Aorta (tissue), 5 donors: ENCODE measurements at places on chromosomes 6 and 20.

DNA sequence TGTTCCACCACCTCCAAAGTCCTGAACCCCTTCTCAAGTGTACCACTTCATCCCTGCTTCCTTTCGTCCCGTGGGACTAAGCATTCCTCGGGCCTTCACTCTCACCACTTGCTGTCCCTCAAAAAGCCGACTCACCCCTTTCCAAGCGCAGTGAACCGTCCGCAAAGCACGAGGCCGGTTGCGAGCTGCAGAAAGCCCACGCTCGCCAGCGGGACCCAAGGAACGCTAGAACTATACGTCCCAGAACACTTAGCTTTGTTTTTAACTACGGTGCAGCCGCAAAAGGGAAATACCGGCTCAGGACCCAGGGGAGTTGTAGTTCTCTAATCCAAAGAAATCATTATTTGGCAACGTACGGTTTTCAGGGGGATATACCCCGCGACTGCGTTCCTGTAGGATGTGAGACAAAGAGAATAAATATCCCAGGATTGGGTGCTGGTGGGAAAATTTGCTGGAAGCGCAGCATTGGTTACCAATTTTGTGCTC is 416 bp upstream of the POLR1H start:
- DNase-seq = peak; percentile 81

DNA sequence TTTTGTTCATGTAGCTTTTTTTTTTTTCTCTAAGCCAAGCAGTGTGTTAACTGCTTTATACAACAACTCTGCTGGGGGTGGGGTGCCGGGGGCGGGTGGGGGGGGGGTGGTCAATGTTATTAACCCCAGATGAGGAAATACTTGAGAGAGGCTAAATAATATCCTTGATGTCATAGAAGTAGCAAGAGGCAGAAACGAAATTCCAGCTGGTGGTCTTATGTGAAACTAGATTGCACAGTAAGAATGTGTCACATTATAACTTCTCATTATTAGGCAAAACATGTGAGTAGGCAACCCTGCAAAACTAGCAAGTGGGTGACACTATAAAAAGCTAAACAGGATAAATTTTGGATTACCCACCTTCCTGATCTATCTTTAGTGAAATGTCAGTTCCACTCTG is 12.8 kb downstream of the MYLK4 start:
- no peak for DNase-seq

- DNase-seq = no peak
Measured at GRCh38 chr6:136411453-136412354, 122.1 kb upstream of the BCLAF1 start.

- no peak for DNase-seq
Measured at GRCh38 chr6:37239526-37239925, 18.0 kb upstream of the TBC1D22B start.

GRCh38 chr6:168884050-168884645 is 369.5 kb downstream of the THBS2 start:
- DNase-seq = no peak

DNA sequence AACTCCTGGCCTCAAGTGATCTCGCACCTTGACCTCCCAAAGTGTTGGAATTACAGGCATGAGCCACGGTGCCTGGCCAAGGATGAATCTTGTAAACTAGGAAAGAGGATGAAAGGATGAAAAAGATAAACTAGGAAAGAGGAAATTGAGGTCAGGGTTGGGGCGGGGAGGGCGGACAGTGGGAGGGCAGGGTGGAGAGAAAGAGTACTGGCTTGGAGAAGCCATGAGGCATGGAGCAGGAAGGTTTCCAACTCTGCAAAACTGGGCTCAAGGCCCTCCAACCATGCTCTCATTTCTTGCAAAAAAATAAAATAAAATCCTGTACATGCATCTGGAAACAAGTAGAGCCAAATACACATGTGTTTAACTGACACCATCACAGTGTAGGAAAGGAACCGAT is 256.6 kb upstream of the SGK1 start:
- no peak for DNase-seq

DNA sequence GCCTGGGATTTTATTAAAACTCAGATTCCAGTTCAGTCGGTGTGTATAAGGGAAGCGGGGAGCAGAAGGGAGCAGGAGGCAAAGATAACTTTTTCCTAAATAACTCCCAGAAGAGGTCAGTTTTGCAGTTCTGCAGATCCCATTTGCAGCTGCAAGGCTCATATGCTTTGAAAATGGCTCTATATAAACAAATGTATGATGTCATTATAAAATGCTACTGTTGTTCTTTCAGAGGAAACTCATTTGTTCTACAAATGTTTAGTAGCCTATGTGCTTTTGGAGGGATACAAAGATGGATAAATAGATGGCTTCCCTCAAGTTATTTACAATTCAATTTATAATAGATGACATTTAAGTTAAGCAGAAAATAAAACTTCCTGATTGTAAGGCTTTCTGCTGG is 29.2 kb upstream of the DSP start:
- no peak for DNase-seq

DNA sequence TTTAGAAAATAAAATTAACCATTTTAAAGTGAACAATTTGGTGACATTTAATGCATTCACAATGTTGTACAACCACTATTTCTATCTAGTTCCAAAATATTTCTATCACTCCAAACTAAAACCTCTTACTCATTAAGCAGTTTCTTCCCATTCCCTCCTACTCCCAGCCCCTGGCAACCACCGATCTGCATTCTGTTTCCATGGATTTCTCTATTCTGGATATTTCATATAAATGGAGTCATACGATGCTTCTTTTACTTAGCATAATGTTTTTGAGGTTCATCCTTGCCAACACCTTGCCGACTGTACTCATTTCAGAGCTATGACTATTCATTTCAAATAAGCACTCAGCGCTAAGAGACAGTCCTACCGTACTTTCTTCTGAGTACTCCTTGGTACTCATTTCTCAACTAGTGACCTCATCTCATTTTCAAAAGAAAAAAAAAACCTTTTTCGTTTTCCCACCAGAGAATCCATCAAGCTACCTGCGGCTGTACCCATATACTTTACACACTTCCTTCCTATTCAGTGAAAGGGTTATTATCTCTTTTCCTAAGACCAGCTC is 259.2 kb downstream of the UTRN start:
- no peak for DNase-seq

GRCh38 chr6:1202201-1202600 is 109.7 kb upstream of the FOXQ1 start:
- no peak for DNase-seq

DNA sequence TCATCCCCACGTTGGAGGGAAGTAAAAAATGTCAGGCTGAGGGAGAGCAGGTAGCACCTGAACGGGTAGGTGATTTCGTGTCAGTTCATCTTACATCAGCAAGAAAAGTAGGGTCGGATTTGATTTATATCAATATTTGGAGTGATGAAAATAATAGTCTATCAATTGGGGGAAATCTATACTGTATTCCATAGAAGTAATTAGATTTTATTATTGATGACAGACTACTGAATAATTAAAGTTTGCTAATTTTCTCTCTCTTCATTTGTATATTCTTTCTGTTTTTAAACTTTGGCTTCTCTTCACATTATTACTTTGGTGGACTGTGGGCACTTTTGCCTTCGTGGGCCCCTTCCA is 78.4 kb downstream of the OLIG3 start:
- DNase-seq = no peak

DNA sequence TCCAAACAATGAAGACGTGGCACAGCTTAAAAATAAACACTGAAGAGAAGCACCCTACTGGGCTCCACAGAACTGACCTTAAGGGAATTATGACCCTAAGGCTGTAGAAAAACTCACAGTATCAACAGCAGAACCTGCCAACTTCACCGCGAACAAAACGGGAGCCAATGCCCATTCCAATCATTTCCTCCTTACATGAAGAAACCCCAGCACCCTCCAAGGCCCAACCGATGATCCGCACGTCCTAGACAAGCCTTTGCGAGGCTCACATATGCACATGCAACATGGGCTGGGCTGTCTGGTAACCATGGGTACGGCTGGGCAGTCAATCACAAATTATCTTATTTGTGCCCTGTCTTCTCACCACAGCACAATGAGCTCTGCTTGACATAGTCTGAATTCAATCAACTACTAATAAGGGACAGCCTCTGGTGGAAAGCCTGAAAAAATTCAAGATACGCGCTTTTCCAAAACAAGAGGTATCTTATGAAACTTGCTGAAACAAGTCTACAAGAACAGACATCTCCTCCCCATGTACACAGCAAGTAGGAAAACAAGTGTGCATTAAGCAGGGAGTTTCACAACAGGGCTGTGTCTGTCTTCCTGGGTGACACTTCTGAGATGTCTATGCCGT is 1.7 kb downstream of the DIDO1 start:
- peak; percentile 6 for DNase-seq

DNA sequence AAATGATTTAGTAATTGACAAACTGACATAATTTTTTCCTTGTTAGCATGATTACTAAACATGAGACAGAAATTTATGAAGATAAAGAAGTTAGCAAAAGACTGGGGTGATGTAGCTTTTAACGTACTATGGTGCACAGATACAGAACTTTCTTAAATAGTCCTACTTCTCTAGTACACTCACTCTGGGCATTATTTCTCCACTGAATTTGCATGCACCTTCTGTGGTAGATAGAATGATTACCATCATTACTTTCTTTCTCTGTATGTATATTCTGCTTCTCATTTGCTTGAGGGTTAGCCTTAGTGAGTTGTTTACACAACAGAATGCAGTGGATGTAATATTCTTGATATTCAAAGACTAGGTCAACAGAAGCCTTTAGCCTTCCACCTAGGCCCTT is 173.1 kb upstream of the EPHA7 start:
- DNase-seq = no peak

- DNase-seq = no peak
Measured at GRCh38 chr6:2469428-2469827, 224.0 kb upstream of the GMDS start.

GRCh38 chr6:105769987-105770386 is 316.1 kb upstream of the PRDM1 start:
- DNase-seq = no peak

GRCh38 chr6:142301651-142302391 is at the start of gene ADGRG6:
ADGRG6 (plus strand) TSS chr6:142302007; CDS start chr6:142302330, 323 bp downstream.
- DNase-seq = peak; percentile 77

DNA sequence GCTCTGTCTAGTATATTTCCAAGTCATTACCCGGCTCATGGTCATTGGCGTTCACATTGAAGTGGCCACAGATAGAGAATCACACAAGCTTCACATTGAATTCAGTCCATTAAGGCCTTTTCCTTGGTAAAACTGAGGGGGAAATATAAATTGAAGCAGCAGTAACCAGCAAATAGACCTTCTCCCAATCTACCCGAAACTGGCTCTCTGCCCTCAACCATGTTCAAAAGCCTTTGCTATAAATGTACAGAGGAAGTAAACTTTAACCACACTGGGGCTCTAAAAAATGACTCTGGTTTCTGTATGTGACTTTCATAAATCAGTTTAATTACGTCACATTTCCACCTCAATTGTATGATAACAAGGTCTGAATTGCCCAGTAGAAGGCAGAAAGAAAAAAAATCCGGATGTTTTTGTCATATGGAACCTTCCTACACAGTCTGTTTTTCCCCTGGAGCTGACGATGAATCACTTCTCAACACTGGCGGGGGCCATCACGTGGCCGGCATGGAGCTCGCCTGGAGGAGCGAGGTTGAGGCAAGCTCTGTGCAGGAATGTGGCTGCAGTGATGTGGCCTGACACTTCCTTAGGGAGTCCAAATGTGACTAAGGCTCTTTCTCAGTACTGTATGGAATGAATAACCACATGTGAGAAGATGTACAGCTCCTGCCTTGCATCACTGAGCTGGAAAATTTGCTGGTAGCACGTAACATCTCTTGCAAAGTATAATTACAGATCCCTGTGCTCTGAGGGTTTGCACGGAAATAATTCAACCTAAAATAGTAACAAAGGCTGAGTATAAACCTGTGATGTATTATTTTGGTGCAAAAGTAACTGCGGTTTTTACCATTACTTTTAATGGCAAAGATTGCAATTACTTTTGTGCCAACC is 58.6 kb upstream of the SNX9 start:
- DNase-seq = peak; percentile 93

- peak; percentile 63 for DNase-seq
Measured at GRCh38 chr20:32535953-32536823, 48.9 kb downstream of the NOL4L start.

DNA sequence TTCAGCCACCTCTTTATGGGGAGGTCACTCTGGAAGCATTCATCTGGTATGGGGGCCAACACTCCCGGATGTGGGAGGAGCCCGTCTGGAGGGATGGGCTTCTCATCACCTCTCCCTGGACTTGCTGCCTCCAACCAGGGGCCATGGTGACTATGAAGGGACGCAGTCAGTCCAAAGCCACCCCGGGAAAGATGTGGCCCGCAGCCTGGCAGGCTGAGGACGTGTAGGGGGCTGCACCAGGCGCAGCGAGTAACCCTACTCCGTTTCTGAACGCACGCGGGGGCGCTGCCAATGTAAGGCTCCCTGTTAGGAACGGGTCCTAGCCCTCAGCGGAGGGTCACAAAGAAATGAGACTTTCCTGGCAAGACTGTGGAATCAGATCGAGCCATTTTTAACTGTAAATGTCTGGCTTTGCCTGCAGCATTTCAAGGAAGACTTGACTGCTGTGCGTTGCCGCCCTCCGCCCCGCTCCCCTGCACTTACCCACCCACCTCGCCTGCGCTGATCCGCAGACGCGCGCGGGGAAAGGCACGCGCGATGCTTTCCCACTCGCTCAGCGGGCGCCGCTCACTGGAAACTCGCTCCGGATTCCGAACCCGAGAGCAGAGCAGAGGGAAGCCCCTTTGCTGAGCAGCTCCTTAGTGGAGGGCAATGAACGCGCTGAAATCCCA is 55.1 kb downstream of the IL20RA start:
- no peak for DNase-seq

GRCh38 chr6:125984311-125984710 is 2.0 kb upstream of the TRMT11 start:
- no peak for DNase-seq

GRCh38 chr6:150029749-150030148 is 4.4 kb upstream of the RAET1L start:
- no peak for DNase-seq

- DNase-seq = no peak
Measured at GRCh38 chr6:133835901-133836300, 53.0 kb upstream of the TCF21 start.

- no peak for DNase-seq
Measured at GRCh38 chr6:128425856-128426255, 94.5 kb downstream of the PTPRK start.

GRCh38 chr6:15527838-15528617 is 134.8 kb downstream of the DTNBP1 start:
- no peak for DNase-seq

GRCh38 chr20:46752728-46753127 is 43.3 kb downstream of the SLC2A10 start:
- DNase-seq = peak; percentile 71

DNA sequence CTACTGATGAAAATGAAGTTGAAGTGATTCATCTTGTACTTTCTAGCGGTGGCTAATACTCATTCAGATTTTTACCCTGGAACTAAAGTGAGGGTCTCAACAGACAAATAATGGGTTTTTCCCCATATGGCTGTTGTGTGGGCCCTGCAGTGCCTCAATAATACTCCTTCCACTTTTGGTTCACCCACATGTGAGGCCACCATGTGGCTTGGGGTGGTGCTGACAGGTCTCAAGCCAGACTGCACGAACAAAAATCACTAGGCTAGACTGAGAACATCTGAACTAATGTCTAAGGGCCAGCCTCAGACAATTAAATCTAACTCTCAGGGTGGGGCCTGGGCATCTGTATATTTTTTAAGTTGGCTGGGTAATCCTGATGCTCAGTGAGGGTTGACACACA is 7.9 kb upstream of the COL12A1 start:
- no peak for DNase-seq
